ENCODE measurements at places on chromosomes 7 and 10.
A peak's percentile ranks its signal among the peaks of the same experiment; 100 is the strongest.

DNA sequence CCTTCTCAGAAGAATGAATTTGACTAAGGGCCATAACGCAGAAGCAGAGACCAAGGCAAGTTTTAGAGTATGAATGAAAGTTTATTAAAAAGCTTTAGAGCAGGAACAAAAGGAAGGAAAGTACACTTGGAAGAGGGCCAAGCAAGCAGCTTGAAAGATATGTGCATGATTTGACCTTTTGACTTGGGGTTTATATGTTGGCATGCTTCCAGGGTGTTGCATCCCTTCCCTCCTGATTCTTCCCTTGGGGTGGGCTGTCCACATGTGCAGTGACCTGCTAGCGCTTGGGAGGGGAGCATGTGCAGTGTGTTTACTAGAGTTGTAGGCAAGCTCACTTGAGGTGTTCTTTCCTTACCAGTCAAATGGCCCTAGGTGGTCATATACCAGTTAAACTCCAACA is 37.9 kb upstream of the LRRN3 start:
- no peak for DNase-seq

GRCh38 chr7:77266291-77266794 is 66.7 kb upstream of the FGL2 start:
- DNase-seq = no peak

DNA sequence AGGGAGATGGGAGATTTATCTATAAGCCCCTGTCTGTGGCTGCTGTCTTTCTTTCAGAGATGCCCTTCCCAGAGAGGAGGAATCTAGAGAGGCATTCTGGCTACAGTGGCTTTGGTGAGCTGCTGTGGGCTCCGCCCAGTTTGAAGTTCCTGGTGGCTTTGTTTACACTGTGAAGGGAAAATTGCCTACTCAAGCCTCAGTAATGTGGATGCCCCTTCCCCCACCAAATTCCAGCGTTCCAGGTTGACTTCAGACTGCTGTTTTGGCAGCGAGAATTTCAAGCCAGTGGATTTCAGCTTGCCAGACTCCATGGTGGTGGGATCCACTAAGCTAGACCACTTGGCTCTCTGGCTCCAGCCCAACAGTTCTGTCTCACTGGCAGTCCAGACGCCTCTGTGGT is 951.6 kb downstream of the CCSER2 start:
- no peak for DNase-seq

- no peak for DNase-seq
These were observed 20.6 kb upstream of the CDCA7L start for GRCh38 chr7:21966271-21966670.

DNA sequence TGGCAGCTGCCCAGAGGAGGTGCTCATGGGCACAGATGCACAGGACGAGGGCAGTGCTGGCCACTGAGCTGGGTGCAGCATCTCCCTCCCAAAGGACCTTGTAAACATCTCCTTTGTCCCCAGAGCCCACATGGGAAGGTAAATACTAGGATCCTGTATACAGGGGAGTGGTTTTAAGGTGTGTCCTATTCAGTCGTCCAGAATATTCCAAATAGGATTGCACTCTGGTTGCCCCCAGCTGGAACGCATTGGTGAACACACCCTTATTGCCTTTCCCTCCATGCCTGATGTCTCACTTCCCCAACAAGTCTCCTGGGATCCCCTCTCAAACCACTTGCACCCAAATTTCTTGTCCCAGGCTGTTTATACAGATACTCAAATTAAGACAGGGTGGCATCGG is 152.0 kb upstream of the PCBD1 start:
- no peak for DNase-seq

- no peak for DNase-seq
These were observed 73.0 kb downstream of the CTBP2 start for GRCh38 chr10:125087191-125087896.

GRCh38 chr10:10589540-10590303 is 427.9 kb upstream of the CELF2 start:
- DNase-seq = peak; percentile 95

DNA sequence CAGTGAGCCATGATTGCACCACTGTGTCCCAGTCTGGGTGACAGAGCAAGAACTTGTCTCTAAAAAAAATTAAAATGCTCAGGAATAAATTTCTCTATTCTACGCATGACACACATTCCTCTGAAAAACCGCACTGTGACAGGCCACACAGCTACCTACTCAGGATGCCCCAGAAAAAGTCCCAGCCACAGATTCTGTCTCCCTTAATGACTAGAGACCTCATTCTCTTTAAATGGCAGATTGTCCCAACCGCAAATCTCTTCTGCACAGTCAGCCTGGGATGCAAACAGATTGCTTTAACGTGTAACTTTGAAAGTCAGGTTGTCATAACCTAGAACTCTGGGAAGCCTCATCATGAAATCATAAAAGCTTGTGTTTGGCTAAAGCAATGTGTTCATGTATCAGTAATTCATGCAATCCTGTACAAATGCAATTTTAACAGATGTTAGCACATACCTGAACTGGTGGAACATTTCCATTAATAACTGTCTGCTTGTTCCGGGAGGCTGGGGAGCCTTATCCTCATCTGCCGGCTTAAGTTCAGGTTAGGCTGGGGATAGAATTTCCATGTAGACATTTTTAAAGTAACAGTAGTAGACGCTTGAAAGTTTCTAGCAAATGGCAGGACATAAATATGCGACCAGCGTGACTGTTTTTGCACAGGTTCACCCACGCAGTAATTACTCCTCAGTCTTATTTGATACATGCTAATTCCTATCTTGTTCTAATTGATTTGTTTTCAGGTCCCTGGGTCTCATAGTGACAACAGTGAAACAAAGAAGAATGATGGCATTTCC is 26.2 kb upstream of the MSRB2 start:
- no peak for DNase-seq

DNA sequence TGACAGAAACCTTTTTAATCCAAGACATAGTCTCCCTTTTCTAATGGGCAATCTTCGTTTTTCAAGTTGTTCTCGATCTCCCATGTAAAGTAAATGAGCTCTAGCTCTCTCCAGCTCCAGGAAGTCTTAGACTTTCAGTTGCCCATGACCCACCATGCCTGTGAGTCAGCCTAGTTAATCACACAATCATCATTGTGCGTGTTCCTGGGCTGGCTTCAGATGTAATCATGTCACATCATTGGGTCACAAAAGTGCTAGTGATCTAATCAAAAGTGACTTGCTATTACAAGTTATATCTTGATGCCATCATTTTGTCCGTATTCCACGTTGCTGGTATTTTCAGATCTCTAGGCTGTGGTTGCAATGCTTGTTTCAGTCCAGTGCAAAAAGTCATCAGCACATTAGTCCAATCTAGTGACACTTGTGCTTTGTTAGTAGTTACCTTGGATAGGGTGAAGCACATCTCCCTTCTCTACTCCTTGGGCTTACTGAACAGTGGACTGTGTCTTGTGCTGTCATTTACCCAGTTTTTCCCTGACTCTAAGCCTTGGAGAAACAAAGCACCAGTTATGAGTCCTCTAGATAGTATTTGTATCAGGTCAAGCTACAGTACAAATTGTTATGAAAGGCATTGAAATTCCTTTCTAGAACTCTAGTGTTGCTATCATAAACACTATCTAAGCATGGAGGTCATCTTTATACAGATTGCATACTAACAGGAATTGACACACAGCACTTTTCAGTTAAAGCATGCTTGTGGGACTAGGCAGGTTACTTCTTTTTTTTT is 316.6 kb downstream of the GFRA1 start:
- DNase-seq = peak; percentile 42

GRCh38 chr10:110118891-110119621 is 88.3 kb upstream of the MXI1 start:
- no peak for DNase-seq

GRCh38 chr10:14123139-14123538 is 207.6 kb downstream of the FRMD4A start:
- peak; percentile 25 for DNase-seq

DNA sequence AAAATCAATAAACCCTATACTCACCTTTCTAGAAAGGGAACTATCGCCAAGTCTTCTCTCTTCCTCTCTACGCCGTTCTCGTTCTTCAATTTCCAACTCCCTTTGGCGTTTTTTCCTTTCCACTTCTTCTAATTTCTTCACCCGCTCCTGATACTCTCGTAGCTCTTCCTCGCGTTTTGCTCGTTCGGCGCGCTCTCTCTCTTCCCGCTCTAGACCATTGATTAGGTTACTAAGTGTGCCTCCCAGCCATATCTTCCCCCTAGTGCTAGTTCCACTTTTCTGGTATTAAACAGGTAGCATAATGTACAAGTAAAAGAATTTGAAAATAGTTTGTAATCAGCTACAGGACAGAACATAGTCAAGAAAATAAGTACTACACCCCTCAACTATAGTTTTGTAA is 20.3 kb downstream of the NANOS1 start:
- no peak for DNase-seq

DNA sequence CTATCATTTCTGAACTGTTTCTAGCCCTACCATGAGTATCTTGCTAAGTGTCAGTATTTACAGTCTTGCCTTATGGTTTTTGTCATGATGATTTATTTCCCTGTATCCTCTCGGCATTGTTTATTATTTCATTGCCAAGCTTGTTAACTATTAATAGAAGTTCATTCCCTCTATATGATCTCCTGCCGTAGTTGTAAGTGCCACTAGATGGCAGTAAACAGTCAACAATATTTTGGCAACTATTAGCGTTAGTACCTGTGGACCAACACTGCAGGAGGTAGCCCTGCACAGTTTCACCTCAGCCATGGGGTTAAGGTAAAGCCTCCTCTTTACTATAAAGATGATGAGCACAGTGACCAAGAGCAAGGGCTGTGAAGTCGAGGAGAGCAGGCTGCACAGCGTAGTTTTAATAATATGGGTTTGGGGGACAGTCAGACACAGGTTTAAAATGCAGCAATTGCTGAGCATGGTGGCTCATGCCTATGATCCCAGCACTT is 26.1 kb upstream of the CCNJ start:
- DNase-seq = peak; percentile 65

DNA sequence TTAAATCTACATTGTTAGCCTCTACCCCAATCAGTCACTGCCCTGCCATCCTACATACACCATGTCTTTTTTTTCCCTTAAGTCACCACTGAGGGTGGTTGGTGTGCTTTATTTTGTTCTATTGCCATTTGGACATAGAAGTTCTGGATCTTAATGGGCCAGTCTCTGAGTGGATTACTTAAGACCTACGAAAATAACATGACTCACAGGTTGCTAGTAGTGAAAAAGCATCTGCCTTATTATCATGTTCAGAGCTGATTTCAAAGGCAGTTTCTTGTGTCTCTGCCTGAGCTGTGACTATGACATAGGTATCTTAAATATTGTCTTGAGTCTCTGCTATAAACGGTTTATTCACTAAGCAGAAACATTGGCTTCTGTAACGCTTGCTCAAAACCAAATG is 410.8 kb downstream of the MDFIC start:
- DNase-seq = peak; percentile 60

DNA sequence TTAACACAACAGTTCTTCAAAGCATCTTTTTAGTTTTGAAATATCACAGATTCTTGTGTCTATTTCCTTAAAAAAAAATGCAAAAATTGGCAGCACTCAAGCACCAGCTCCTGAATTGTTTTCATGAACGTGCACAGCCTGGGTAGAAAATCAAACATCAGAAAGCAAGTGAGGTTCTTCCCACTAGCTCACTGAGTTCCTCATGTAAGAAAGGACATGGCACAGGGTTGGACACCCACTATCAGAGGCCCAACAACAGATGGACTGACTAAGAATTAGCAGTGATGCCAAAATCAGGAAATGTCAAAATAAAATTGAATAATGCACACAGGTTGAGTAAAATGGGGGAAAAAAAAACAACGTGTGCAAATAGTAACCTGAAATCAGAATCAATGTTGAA is 146.8 kb downstream of the PCLO start:
- DNase-seq = no peak

GRCh38 chr10:124090601-124091209 is 2.7 kb downstream of the CHST15 start:
- no peak for DNase-seq

- DNase-seq = no peak
These were observed 186.3 kb downstream of the PLPP4 start for GRCh38 chr10:120643351-120643750.

- no peak for DNase-seq
These were observed 219.6 kb upstream of the NPSR1 start for GRCh38 chr7:34438436-34438835.

DNA sequence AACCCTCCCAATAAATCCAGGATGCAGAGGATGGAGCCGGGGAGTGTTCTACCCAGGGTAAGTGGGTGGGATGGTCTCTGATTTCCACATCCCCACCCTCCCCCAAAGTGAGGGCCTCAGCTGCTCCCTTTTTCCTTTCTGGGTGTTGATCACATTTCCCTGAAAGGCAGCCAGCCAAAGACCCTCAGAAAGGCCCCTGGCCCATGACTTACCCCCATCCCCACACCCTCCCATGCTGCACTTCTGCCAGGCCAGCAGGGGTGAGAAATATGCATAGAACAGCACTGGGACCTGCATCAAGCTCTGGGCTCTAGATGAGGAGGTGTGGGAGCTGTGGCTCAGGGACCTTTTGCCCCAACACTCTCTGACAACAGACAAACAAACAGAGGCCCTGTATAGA is 927.3 kb upstream of the ZNF722 start:
- no peak for DNase-seq

- no peak for DNase-seq
These were observed 117.5 kb upstream of the AGK start for GRCh38 chr7:141433698-141434097.

- DNase-seq = no peak
These were observed 129.2 kb downstream of the ADCY1 start for GRCh38 chr7:45703373-45703821.

GRCh38 chr7:47982610-47983009 is 3.2 kb upstream of the HUS1 start:
- DNase-seq = peak; percentile 55

DNA sequence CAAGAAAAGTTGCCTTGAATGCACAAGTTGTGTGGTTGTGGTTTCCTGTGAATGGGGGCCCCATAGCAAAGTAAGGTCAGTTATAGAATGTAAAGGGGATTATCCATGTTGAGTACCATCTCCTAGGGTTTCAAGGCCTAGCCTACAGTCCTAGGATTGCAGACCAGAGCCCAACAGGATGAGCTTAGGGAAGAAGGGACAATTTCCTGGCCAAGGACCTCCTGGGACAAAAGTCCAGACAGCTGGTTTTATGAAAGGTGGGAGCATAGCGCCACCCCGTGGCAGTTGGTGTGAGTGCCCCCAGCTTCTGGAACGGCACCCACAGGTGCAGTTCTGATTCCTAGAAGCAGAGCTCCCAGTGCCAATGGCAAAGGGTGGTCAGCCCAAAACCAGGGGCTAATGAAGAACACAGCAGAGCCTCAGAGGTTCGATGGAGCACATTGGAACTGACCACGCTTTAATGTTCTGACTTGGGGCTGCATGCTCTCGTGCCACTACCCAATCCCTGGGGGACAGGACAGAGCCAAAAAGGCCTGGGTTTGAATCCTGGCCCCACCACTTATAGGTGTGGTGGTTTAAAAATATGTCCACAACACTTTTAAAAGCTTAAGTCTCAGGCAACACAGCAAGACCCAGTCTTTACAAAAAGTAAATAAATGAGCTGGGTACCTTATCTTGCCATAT is 25.8 kb upstream of the TMEM120A start:
- DNase-seq = peak; percentile 63

DNA sequence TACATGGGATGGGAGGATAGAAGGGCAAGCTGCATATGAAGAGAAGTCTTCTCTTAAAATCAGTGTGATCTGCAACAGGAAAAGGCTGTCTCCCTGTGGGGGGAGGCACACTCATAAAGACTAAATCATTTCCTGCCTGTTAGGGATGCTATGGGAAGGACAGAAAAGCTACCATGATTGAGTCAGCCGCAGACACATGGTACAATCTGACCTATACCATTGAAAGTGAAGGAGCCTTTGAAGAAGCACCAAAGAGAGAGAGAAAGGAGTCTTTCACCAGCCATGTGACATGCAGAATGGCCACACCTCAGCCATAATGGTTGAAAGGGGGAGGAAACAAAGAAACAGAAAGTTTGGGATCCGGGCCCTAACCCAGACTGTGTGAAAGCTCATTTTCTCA is 29.1 kb downstream of the NUDCD3 start:
- peak; percentile 78 for DNase-seq

Data from GM23248 (cell line).